Activated naive CD4-positive, alpha-beta T cell (primary cell): ENCODE measurements at places on chromosomes 5 and 9.

DNA sequence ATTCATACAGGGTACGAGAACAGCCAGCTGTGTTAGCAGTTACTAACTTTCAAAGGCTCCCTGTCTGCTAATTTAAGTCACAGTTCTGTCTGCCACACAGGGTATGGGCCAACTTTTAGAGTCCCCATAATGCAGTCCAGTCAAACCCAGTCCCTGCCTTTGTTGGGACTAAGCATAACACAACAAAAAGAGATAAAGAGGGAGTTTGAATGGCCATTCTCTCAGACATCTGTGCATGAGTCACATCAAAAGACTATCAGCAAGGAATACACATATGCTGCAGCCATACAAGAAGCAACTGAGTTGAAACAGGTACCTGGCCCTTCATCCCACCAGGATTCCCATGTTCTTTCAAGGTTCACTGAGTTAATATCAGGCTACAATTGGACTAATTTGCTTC is 744.5 kb upstream of the C9orf72 start:
- DNase-seq = no peak

DNA sequence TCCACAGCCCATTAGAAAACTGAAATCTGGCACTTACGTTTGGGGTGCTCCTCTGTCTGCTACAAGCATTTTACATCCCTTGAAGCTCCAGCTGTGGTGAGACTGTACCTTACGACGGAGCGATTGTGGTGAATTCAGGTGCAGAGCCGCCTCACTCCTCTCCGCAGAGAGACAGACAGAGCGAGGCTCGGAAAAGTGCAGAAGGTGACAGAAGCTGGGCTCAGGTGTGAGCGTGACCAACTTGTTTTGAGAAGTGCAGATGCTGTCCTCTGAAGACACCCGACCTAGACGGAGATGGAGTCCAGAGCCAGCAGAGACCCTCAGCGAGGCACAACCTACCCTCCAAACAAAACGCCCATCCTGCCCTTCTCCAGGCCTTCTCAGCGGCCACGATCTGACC is 196.5 kb downstream of the MED10 start:
- DNase-seq = no peak

GRCh38 chr9:98375138-98375726 is 119.8 kb upstream of the TBC1D2 start:
- no peak for DNase-seq

DNA sequence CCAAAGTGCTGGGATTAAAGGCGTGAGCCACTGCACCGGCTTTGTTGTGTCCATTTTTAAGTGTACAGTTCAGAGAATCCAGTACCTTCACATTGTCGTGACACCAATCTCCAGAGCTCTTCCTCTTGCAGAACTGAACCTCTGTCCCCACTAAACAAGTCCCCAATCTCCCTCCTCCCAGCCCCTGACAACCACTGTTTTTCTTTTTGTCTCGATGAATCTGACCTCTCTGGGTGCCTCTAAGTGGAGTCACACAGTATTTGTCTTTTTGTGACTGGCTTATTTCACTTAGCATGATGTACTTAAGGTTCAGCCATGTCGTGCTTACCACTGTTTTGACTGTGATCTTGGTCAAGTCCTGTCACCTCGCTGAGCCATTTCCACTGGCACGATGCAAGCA is 1.6 kb downstream of the WDR38 start:
- no peak for DNase-seq

GRCh38 chr5:160750938-160751657 is 100.9 kb downstream of the ATP10B start:
- no peak for DNase-seq

GRCh38 chr9:74173284-74173683 is 323.9 kb upstream of the RORB start:
- no peak for DNase-seq

GRCh38 chr5:59917121-59917520 is 23.6 kb upstream of the PDE4D start:
- no peak for DNase-seq

- no peak for DNase-seq
Measured at GRCh38 chr5:95730011-95730700, 980 bp upstream of the RHOBTB3 start.

- no peak for DNase-seq
Measured at GRCh38 chr9:131663288-131663687, 76.6 kb downstream of the RAPGEF1 start.

DNA sequence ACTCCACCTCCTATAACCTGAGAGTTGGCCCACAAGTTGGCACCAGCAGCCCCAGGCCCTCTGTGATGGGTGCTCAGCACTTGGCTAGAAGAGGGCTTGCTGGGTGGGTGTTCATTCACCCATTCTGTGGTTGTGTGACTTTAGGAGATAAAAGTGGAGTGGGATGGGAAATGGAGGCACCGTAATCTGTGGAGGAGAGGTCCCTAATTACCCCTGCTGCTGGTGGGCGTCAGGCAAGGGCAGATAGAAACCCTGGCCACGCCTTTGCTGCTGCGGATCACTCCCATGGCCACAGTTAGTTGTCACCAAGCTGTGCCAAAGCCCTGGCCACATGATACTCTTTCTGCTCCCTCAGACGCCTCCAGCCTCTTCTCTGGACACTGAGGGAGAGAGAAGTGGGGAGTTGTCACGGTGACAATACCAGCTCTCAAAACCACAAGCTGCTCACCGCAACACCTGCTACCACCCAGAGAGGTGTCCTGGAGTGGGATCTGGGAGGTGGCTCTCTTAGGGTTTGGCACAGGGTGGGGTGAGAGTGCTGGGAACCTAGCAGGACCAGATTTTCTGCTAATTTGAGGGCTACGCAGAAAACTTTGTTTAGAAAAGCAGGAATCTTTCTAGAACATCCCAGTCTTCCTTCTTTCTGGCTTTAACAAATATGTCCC is 12.0 kb upstream of the NEUROG1 start:
- DNase-seq = no peak

- DNase-seq = no peak
Measured at GRCh38 chr9:132748450-132748849, 78.2 kb downstream of the GTF3C4 start.

- DNase-seq = no peak
Measured at GRCh38 chr5:35483780-35484179, 133.9 kb upstream of the SPEF2 start.

DNA sequence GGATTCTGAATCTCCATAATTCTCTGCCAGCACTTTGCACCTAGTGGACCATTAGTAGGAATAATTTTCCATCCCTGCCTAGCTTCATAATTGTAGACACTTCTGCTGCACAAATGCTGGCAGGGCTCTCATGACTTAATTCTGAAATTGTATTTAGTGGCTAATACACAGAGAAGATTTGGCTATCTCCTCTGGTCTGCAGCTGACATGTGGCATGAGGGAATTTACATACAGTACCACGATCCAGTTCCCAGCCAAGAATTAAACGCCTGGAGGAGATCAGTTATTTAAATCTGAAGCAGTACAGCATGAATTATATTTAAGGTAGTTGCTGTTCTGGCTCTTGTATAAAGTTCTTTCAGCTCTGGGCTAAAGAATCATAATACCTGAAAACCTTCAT is 46.5 kb downstream of the IQGAP2 start:
- DNase-seq = no peak

- no peak for DNase-seq
Measured at GRCh38 chr5:147763791-147764525, 18.6 kb downstream of the JAKMIP2 start.

- DNase-seq = no peak
Measured at GRCh38 chr5:158382473-158382872, 523.5 kb upstream of the CLINT1 start.

DNA sequence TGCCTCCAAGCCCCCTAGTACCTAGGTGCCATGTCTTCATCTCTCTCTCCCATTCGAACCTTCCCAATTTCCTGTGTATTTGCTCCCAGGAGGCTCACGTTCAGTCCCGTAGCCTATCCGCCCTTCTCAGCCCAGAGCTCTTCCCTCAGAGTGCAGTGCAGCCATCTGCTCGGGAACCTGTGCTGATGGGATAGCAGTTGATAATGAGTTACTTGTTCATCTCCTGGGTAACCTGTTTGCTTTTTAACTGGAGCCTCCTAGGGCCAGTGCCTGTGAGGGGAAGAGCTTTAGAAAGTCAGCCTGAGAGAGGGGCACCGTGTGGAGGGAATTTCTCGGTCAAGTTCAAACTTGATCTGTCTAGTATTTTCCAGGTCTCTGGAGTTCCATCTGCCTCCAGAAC is 229.8 kb upstream of the IL12B start:
- DNase-seq = no peak

GRCh38 chr9:21902136-21902535 is 92.1 kb downstream of the CDKN2A start:
- no peak for DNase-seq
